Liver (tissue), 10 donors: ENCODE measurements at places on chromosomes 7 and 10.

GRCh38 chr10:132588301-132589013 lies 50.9 kb downstream of the INPP5A start:
- DNase-seq: no peak

DNA sequence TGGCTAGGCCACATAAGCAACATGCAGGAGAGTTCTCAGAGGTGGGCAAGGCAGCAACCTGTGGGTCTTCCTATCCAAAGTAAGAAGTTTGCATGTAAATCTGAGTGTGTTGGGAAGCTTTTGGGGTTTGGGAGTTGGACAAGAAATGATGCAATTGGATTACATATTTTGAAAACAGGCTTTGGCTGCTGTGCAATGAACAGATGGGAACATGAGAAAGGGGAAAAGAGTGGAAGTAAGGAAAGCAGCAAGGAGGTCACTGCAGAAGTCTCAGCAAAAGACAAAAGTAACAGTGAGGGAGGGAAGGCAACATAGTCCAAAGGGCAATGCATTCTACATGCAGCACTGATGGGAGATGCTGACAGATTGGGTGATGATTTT lies 61.1 kb upstream of the C10orf90 start:
- DNase-seq: no peak

- no peak for DNase-seq
Observed at GRCh38 chr7:16028103-16028502, 341.6 kb upstream of the MEOX2 start.

GRCh38 chr7:98921608-98922372 lies 43.5 kb downstream of the TRRAP start:
- no peak for DNase-seq

DNA sequence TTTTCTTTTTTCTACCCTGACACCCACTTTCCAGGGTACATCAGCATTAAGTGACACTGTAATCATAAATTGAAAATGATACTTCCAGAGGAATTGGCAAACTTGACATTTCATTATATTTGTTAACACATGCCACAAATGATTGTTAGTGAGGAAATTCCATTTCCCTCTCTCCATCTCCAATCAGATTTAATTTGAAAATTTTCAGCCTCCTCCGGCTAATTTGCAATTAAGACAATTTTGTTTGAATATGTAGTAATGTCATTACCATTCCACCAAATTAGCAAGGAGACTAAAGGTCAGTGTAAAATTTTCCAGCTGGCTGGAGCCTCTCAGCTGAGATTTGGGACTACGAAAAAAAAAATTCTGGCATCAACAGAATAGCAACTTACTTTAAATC lies 242.7 kb downstream of the FOXP2 start:
- DNase-seq: no peak

GRCh38 chr7:74216361-74216761 lies 6.6 kb downstream of the LAT2 start:
- DNase-seq: no peak

GRCh38 chr7:138396251-138397070 lies 63.6 kb upstream of the TRIM24 start:
- peak; percentile 37 for DNase-seq

DNA sequence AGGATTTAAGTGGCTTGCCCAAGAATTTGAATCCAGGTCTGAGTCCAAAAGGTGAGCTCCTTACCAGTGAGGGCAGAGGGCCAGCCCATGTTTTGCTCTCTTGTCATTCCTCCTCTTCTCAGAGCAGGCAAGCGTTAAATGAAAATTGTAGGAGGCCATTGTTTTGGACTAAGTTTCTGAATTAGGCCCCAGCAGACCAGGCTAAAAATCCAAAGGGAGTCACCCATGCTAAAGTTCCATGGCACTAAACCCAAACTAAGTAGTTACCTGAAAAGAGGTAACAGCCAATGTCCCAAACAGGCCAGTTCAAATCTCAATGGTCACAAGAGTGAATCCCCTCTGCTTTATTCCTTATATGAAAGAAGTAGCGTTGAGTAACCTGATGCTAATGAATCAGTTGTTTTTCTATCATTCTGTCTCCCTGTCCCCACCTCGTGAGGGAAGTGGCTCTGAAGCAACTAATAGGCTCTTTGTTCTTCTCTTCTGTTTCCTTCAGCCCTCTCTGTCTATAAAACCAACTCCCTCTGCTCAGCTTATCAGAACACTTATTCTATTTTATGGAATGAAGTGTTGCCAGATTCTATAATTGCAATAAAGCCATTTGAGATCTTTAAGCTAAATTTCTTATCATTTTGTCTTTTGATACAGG lies 17.5 kb upstream of the CDH23 start:
- DNase-seq: no peak

- no peak for DNase-seq
Observed at GRCh38 chr10:103433858-103434257, 18.3 kb downstream of the CALHM2 start.

DNA sequence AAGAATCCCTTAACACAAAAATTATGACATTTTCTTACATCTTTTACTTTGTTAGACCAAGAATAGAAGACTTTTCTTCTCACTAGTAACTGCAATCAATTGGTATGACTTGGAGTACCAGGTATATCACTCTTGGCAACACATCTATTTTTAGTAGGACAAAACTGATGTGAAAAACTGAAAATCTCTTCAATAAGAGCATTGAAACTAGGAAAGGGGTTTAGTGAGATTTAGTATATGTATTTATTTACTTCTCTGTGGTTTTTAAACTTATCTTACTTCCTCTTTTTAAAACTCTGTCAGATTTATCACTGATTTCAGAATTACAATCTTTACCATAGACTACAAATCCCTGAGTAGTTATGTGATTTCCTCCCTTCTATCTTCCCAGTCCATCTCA lies 366.2 kb downstream of the PCDH15 start:
- no peak for DNase-seq

GRCh38 chr10:95782318-95782717 lies 26.4 kb downstream of the ENTPD1 start:
- no peak for DNase-seq

GRCh38 chr7:87671-88070 lies 104.7 kb upstream of the FAM20C start:
- DNase-seq: no peak

DNA sequence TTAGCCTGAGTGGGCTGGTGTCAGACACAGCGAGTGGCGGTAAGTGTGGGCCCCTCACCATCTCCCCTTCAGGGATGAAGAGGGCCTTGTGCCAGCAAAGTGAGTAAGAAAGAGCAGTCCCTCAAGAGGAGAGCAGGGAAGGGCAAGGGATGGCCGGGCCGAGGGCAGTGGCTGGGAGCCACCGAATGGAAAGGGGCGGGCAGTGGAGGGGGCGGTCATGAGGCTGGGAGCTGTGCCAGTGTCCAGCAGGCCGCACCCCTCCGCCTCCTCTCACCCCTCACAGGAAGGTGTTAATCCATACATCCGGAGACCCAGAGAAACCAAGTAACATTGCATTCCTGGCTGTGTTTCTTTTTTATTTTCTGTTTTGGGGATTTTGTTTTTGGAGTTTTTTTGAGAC lies 28.6 kb upstream of the RASGEF1A start:
- no peak for DNase-seq

DNA sequence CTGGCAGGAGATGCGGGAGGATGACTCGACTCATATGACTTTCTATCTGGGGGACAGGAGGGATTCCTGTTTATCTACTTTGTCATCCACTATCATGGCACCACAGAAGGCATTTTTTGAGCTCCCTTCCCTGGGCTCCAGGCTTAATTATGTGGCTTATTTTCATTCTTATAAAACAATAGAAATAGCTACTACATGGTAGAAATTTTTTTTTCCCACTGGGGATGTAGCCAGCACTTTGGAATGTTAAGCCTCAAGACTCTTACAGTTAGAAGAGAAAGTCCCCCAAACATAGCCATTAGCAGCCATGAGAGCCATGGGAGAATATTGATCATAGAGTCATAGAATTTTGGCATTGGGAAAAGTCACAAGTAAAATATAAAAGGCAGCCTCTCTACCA lies 14.6 kb upstream of the FAM180A start:
- peak; percentile 31 for DNase-seq

DNA sequence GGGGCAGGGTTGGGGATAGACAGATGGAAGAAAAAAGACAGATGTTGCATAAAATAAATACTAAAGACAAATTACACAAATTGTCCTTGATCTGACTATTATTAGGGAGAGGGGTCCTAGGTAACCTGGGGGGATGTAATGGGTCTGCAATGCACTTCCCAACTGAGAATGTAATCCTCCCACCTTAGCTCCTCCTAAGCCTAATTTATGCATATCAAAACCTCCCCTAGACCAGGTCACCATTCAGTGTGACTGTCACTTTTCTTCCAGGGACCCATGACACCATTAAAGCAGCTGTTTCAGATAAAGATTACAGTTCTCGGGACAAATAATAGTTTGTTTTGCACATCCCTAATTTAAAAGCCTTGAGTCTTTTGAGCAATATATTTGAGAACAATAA lies 133.9 kb upstream of the FEZF1 start:
- DNase-seq: no peak

GRCh38 chr7:90384433-90384832 lies 18.8 kb upstream of the CLDN12 start:
- no peak for DNase-seq

DNA sequence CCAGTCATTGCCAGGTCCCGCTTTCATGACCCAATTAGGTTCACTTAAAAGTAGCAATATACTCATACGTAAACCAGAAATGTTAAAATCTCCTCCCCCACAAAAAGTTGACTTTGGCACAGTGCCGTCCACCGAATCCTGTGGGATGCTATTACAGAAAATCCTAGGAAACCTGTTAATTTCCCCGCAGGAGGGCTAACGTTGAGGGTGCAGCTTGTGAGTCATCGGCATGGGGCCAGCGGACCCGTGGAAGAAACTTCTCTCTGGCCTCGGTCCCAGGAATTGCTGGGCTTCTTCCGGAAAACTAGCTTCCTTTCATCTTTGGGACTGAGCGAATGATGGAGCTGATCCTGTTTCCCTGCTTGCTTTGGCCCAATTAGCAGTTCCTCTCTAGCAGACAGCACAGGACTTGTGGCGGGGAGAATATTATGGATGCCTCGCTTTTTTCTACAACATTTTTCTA lies 13.5 kb downstream of the CRYGN start:
- DNase-seq: no peak

DNA sequence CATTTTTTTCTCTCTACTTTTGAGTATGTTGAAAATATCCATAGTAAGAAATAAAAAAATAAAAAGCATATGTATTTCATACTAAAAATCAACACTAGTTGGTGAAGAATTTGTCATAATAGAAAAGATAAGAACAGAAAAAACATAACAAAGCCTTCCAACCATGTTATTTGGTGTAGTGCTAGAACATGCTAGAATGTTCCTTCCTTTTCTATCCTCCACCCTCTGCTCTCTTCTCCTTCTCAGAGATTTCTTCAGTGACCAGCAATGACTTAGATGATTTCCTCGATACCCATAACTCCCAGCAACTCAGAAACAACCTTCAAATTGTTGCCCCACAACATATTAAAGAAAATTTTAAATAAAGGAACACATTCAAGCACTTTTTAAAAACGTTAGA lies 2.6 kb downstream of the ZC3HAV1 start:
- no peak for DNase-seq

- no peak for DNase-seq
Observed at GRCh38 chr7:30328381-30328780, 44.0 kb downstream of the ZNRF2 start.

DNA sequence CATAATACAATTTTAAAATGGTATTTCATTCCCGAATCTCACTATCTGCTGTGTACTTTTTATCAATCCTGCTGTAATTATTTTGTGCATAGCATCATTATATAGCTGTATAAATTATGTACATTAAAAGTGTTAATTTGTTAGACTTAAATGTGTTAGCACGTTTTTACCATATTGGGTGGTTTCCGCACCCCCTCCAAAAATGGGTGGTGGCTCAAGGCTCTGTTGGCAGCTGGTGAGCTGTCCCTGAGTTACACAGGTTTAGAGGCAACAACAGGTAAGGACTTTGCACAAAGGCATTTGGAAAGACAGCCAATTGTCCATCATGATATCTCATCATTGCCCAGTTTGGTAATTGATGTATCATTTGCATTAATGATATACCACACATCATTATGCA lies 18.6 kb upstream of the LMTK2 start:
- no peak for DNase-seq

DNA sequence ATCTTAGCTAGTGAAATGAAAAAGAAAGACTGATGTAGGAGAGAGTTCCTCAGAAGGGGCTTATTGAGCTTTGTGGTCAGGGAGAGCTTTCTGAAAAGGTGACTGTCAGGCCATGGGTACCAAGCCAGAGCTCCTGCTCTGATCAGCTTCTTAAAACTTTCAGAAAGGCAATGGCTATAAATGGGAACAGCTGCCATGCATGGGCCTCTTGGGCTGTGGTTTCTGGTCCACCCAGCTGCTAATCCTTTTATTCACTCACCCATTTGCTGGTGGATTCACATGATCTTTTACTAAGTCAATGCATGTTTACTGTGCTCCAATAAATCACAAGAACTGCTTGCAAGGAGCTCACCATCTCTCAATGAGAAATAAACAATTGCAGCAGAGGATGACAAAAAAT lies 60.1 kb upstream of the ZPBP start:
- DNase-seq: no peak

GRCh38 chr7:51639661-51640334 lies 323.2 kb upstream of the COBL start:
- no peak for DNase-seq

DNA sequence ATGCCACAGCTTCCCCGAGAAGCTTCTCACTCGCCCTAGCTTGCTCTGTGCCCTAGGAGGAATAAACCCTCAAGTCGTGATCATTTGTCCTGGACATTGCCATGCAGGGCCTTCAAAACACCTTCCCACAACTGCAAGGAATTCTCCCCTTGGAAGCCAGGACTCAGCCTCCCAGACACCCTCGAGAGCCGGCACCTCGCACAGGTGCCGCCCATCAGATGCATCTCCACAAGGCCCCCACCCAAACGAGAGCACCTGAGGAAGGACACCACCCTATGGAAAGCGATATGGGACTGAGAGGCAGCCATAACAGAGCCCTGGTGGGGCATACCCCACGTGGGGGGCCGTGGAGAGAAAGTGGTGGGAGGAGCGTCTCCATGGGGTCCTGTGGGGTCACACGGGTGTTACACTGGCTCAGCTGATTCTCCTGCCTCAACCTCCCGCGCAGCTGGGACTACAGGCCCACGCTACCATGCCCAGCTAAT lies 77.6 kb upstream of the FOXK1 start:
- DNase-seq: no peak
